ENCODE measurements at places on chromosomes 3 and 15. TPM values are rescaled to one million over a fixed set of nuclear protein-coding genes. Genes with fewer than 3 reads are reported as not detected.

The SLC22A14 gene
- total RNA-seq: under 0.01 TPM

The NR1I2 gene
- not detected for total RNA-seq

The ADAMTSL3 gene
- 0.14 TPM for total RNA-seq

The CHST2 gene
- total RNA-seq: 3.4 TPM

The DNASE1L3 gene
- 0.18 TPM for total RNA-seq

The TGFBR2 gene
- 179 TPM for total RNA-seq

The ACOX2 gene
- 25.8 TPM for total RNA-seq

The AADACL2 gene
- not detected for total RNA-seq

The TMEM207 gene
- total RNA-seq: not detected

The SCAPER gene
- total RNA-seq: 6.1 TPM

The SH2D7 gene
- total RNA-seq: not detected

The COX17 gene
- total RNA-seq: 21.4 TPM

The C3orf80 gene
- total RNA-seq: 8.0 TPM

The MUSTN1 gene
- total RNA-seq: not detected

The PLSCR1 gene
- total RNA-seq: 44.5 TPM

The KLHL40 gene
- not detected for total RNA-seq

The CLDN18 gene
- total RNA-seq: not detected

The TSPAN3 gene
- total RNA-seq: 276 TPM

The IL17RD gene
- 1.1 TPM for total RNA-seq

The ABHD10 gene
- 39.1 TPM for total RNA-seq

The GOLGA6A gene
- total RNA-seq: not detected

The SLC7A14 gene
- 4.1 TPM for total RNA-seq

The GOLGA6L4 gene
- 0.37 TPM for total RNA-seq

The VPS18 gene
- total RNA-seq: 35.3 TPM

The TADA3 gene
- 51.1 TPM for total RNA-seq

The SEMA6D gene
- 22.9 TPM for total RNA-seq

The THPO gene
- 0.18 TPM for total RNA-seq

The CYP8B1 gene
- not detected for total RNA-seq

The ROPN1 gene
- not detected for total RNA-seq

The ATP10A gene
- 10.4 TPM for total RNA-seq

The SYNPR gene
- not detected for total RNA-seq

The ST3GAL6 gene
- 4.8 TPM for total RNA-seq

The GOLGA8H gene
- total RNA-seq: 0.14 TPM

The FBN1 gene
- 857 TPM for total RNA-seq

The ZCWPW2 gene
- 0.74 TPM for total RNA-seq

The TAMM41 gene
- total RNA-seq: 5.0 TPM

The ZBBX gene
- under 0.01 TPM for total RNA-seq

The AADAC gene
- total RNA-seq: 11.3 TPM

The DUOXA2 gene
- not detected for total RNA-seq

The GYG1 gene
- 29.2 TPM for total RNA-seq

The BCL2A1 gene
- total RNA-seq: 2.7 TPM

The EFCC1 gene
- total RNA-seq: not detected

The CELSR3 gene
- 1.00 TPM for total RNA-seq

The SUSD5 gene
- 3.6 TPM for total RNA-seq

The CAMKV gene
- total RNA-seq: not detected

The PLSCR5 gene
- total RNA-seq: not detected

Data from smooth muscle cell of bladder (primary cell).